IPS DF 19.7 (cell line): ENCODE measurements at places on chromosomes 6 and 20.

GRCh38 chr20:57705127-57705899, 4.5 kb downstream of the PMEPA1 start:
- no peak for DNase-seq

DNA sequence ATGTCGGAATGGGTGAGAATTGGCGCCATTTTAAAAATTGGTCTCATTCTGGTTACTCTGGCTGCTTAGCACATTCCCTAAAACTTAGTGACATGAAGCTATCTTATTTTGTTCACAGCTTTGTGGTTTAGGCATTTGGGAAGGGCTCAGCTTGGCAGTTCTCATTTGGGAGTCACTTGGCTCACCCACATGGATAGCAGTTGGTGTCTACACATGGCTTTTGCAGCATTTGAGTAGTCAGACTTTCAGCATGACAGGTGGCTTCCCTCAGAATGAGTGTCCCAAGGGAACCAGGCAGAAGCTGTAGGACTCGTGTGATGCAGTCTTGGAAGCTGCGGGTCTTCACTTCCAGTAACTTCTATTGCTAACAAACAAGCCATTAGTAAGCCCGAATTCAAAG, 64.6 kb downstream of the UST start:
- no peak for DNase-seq

- no peak for DNase-seq
Observed at GRCh38 chr6:163405412-163406309, 8.9 kb upstream of the QKI start.

GRCh38 chr6:121639021-121639420, 203.6 kb downstream of the GJA1 start:
- no peak for DNase-seq

DNA sequence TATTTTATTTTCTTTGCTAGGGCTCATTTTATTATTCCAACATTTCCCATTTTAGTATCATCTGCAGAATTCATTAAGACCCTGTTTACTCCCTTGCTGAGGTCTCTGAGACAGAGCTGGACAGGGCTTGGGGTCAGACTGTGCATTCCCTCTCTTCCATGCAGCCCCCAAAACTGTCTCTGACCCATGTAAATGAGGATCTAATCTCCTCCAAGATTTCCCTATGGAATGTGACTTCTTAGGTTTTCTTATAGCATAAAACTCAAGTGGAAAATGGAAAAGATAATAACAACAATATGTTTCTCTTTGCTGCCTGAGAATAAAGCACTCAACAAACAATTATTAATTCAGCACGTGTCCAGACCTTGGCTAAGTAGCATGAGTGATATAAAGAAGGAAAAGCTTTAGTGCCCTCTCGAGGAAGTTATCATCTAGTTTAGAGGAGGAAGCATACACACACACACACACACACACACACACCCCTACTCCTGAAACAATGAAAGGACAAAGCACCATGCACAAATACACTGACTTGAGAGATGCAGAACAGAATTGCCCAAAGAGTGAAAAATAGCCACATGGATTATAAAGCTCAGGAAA, 815.5 kb downstream of the BCKDHB start:
- no peak for DNase-seq

GRCh38 chr6:4895971-4896370, 107.9 kb downstream of the RPP40 start:
- DNase-seq, result no peak
